Stimulated activated CD8-positive, alpha-beta memory T cell treated with anti-CD3 and anti-CD28 coated beads, Interleukin-4, amount 100 ng/mL, for 1 hour (primary cell): ENCODE measurements at places on chromosomes 12 and 14.

DNA sequence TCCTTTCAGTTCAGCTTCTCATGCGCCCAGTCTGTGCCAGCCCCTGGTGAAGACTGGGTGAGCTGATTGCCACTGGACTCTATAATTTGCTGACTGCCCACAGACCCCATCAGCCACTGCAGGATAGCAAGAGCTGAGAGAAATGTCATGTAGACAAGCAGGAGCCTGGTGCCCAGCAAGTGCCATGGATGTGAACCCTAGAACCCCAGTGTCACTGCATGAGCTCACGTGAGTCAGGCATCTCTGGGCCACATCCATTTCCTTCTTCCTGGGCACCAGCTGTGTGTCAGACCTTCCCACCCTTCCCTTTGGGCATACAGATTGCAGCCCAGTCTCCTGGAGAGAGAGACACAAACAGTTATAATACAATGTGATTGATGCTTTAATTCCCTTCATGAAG, 73.8 kb downstream of the NTF3 start:
- no peak for DNase-seq

GRCh38 chr12:107163413-107163812, 70.1 kb upstream of the CRY1 start:
- no peak for DNase-seq

GRCh38 chr14:65223636-65224035, 121.3 kb upstream of the MAX start:
- DNase-seq = no peak

GRCh38 chr12:52038447-52038846, 12.8 kb upstream of the NR4A1 start:
- DNase-seq = no peak

GRCh38 chr14:72677664-72678063, 216.2 kb downstream of the DPF3 start:
- no peak for DNase-seq

GRCh38 chr14:68074765-68075381, 255.3 kb downstream of the RAD51B start:
- DNase-seq = no peak

GRCh38 chr14:104559028-104559803, 20.3 kb upstream of the C14orf180 start:
- DNase-seq = no peak

DNA sequence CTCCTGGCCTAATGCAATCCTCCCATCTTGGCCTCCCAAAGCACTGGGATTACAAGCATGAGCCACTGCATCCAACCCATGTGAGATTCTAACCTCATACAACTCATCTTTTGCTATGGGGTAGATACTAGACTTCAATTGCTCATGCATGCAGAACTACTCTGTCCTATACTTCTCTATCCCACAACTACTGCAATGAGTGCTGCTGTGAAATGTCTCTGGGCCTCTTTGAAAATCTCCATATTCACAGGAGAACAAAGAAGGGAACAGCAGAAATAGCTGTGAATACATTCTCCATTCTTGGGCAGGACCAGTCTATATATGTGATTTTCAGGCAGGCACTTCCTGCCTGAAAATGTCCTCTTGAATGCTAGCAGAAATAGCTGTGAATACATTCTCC, 220.7 kb upstream of the GRIP1 start:
- no peak for DNase-seq

GRCh38 chr12:58513301-58513834, 406.9 kb downstream of the LRIG3 start:
- no peak for DNase-seq

DNA sequence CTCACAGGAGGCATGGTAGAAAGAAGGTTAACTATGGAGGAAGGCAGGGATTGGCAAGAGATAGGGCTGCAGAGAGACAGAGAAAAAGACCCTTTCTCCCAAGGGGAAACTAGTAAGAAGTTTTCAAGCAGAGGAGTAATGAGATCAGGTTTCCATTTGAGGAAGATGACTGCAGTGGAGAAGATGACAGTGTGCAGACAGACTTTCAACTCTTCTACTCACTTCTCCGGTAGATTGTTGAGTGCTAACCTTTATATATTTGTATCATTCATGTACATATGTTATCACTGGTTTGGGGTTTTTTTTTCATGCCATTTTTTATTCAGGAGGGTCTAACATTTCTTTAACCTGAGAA, 5.9 kb upstream of the B3GNT4 start:
- DNase-seq = no peak

DNA sequence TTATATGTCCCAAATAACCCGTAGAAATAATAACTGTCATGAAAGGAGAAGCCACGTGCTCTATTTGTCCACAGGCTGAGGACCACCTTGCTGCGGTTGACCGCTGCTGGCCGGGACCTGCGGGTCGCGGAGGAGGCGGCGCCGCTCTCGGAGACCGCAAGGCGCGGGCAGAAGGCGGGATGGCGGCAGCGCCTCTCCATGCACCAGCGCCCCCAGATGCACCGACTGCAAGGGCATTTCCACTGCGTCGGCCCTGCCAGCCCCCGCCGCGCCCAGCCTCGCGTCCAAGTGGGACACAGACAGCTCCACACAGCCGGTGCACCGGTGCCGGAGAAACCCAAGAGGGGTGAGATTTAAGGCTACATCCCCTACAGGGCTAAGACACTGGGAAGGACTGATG, 21.0 kb downstream of the RPGRIP1 start:
- DNase-seq = no peak

DNA sequence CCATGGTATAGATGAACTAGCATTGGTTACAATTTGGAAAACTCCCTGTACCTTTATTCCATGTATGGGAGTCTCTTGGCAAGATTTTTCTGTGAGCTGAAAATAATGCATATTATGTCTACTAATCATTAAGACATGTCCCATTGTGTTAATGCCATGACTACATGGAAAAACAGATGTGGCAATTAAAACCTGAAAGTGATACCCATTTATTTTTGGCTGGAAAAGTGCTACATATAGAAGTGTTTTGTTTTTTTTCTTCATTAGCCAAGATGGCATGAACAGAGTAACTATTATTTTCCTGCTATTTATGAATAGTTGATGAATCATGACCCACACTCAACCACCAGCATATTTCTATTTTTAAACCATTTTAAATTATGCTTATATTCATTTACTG, 58.2 kb downstream of the ALG10B start:
- DNase-seq = no peak

DNA sequence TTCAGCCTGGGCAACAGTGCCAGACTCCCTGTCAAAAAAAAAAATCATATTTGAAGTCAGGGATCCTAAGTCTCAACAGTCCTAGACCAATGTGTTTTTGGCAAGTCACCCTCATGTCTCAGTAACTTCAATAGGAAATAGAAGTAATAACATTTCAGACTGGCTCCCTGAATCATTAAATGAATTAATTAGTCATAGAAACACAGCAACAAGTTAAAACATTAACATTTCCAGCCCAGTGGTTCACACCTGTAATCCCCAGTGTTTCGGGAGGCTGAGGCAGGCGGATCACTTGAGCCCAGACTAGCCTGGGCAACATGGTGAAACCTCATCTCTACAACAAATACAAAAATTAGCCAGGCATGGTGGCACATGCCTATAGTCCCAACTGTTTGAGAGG, 125.2 kb downstream of the GTF2A1 start:
- no peak for DNase-seq

DNA sequence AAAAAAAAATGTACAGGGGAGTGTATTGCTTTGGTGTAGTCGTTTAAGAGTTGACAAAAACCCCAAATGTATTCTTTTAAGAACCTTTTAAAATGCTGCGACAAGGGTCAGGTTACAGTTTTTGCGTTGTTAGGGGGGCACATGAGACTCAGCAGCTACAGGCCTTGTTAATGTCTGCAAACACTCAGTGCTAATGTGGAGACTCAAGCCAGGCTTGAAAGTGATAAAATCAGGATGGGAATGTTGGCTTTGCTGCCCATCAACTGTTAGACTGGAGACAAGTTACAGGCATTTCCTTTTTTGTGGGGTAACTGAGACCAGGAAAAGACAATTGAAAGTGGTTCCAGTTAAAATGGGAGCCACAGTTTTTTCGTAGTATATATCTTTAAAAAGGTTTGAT, 84.8 kb downstream of the PRKCH start:
- DNase-seq = no peak

DNA sequence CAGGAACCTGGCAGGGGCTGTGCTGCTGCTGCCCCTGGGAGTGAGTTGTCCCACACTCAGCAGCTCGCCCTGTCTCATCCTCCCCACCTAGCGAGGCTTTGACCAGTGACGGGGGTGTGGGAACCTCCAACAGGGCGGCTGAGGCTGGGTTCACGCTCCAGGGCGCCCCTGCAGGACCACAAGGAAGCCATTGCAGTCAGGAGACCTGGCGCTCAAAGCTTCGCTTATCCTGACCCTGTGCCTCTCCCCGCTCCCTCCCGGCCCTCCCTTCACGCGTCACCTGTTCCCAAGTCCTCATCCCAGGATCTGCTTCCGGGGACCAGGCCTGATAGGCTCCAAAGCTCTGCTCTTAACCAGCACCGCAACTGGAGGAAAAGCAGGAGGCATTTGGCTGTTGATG, 272.0 kb upstream of the SFSWAP start:
- DNase-seq = no peak

DNA sequence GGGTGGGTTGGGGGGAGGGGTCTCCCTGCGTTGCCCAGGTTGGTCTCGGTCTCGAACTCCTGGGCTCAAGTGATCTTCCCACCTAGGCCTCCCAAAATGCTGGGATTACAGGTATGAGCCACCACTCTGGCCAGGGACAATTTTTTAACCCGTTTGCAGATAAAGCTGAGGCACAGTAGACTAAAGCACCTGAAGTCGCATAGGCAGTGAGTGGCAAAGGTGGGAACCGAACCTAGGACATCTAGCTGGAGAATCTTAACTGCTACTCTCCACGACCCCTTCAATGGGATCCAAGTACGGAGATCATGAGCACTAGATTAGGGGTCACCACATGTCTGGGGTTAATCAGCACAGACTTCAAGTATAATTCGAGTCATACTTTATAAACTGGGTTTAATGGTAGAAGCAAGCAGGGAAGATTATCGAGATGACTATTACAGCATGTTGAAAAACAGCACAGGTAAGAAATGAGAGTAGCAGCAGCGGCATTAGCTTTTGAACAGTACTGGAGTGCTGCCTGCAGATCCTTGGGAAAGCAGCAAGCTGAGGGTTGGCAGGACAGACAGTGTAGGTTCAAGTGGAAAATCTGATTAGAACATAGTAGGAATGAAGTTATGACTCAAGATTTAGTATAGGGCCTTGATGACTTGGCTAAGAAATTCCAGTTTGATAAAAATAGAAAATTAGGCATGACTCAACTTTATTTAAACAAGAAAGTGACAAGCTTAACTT, 23.9 kb downstream of the NID2 start:
- DNase-seq = no peak

DNA sequence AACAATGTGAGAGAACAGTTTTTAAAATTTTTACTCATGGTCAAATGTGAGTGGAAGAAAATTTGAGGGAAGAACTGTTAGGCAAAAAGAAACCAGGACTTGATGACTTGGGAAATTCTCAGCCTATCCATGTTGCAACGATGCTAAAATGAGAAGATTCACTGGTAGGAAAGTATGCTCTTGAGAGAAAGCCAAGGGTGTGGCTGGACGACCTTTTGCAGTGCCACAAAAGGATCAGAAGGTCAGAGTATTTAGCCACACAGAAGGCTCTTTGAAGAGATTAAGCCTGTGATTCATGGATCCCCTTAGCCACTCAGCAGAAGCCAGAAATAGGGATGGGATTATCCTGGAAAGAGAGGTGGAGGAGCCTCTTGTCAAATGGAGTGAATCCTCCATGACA, 336.8 kb downstream of the LRIG3 start:
- DNase-seq = no peak

DNA sequence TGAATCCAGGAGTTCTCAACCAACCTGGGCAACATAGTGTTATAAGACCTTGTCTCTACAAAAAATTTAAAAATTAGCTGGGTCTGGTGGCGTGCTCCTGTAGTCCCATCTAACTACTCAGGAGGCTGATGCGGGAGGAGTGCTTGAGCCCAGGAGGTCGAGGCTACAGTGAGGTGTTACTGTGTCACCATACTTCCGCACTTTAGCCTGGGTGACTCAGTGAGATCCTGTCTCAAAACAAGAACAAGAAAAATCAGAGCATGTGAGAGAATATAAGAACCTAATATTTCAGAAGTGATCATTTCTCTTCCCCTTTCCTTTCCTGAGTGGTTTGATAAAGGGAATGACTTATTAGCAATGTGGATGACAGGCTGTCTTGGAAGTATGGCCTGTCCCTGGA, 9.5 kb downstream of the TRAF3 start:
- no peak for DNase-seq

DNA sequence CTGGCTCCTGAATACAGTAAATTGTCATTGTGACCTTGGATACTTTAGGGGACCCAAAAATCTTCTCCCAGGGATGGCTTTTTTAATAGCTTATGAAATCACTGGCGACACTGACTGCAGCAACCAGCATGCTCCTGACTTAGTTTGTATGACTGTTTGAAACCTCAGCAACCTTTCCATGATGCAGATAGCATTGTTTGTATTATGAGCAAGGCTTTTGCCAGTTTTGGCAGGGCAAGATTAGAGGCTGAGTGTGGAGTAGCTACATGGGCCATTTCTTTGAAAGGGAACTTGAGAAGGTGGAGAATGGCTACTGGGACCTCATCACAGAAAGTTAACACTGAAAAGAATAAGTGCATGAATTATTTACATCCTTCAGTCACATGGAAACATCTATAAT, 50.9 kb downstream of the SLC4A8 start:
- no peak for DNase-seq

DNA sequence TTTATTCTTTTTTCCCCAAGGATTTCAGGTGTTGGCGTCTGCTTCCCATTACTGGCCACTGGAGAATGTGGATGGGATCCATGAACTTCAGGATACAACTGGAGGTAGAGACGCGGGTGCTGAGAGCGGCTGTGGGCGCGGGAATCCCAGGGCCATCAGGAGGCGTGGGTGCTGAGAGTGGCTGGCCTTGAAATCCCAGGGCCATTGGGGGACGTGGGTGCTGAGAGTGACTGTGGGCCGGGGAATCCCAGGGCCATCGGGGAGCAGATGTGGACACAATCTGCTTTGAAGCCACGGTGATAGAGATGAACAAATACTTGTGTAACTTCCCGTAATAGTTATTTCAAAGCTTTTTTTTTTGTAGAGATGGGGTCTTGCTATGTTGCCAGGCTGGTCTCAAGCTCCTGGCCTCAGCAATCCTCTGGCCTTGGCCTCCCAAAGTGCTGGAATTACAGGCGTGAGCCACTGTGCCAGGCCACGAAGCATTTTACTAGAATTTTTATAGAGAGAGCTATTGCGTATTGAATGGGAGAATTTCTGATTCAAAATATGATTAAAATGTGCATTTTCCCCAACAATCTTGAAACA, 12.8 kb downstream of the ADGRD1 start:
- no peak for DNase-seq

- no peak for DNase-seq
Observed at GRCh38 chr12:125186471-125187147, 121.4 kb downstream of the AACS start.
